ENCODE measurements at places on chromosomes 5 and 9.

GRCh38 chr5:88519066-88519465, 250.4 kb upstream of the TMEM161B start:
- DNase-seq: no peak

GRCh38 chr5:109876941-109877669, 187.4 kb downstream of the MAN2A1 start:
- peak; percentile 68 for DNase-seq

GRCh38 chr5:58544195-58544594, 38.7 kb upstream of the RAB3C start:
- DNase-seq: no peak

- peak; percentile 29 for DNase-seq
Measured at GRCh38 chr5:142439207-142439860, 114.5 kb upstream of the SPRY4 start.

DNA sequence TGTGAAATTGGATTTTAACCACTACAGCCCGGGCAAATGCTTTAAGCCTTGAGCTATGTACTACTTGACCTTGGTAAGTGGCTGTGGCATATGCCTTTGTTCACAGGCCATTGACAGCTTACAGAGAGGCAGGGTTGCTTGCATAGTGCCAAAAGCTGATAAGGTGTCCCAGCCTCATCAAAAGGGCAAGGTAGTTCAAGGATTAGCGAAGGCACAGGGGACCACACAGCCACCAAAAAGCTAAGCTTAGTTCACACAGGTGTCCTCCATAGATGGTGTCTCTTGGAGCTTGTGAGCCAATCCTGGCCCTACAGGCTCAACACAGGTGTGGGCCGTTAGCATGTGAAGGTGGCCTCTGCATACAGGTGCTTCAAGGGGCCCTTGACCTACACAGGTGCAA, 86.8 kb downstream of the ZNF622 start:
- no peak for DNase-seq

DNA sequence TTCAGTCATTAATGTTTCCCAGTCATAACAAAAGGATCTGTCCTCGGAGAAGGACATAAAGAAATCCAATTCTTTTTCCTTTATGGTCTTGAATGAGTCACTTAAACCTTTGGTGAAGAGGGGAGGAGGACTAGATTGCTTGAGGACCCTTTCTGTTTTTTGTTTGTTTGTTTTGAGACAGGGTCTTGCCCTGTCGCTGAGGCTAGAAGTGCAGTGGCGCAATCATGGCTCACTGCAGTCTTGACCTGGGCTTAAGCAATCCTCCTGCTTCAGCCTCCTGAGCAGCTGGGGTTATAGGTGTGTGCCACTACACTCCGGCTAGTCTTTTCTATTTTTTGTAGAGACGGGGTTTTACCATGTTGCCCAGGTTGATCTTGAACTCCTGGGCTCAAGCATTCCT, 12.3 kb downstream of the TIGD6 start:
- DNase-seq: no peak

- DNase-seq: peak; percentile 96
Measured at GRCh38 chr5:172953776-172954675, 5.2 kb upstream of the RPL26L1 start.

DNA sequence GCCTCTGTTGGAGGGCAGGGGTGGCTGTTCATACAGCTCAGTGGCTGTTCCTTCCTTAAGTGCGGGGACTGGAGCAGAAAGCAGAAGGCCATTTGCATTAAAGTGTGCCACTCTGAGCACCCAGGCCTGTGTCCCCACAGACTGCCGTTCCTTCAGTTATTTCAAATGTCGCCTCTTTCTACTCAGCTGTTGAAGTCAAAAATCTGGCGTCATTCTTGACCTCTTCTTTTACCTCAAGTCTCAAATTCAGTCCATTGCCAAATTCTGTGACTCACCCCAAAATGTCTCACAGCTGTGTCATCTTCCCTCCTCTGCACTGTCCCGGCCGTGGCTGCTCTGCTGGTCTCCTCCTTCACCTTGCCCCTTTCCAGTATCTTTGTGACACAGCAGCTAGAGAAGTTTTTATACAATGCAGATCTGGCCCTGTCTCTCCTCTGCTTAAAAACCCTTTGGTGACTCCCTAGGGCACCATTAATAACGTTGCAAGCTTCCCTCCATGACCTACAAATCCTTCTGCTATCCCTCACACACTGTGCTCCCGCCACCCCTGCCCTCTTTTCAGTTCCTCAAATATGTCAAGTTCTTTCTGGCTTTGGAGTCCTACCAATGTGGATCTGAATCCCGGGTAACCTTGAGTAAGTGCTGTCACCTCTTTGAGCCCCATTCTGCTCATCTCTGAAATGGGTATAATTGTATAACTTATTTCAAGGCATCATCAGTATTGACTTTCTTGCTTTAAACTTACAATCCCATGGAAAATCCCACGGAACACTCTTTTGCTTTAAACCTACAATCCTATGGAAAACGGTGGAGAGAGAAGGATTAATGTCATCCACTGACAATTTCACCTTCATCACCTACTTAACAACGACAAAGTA, 98.3 kb upstream of the BOD1 start:
- peak; percentile 78 for DNase-seq

DNA sequence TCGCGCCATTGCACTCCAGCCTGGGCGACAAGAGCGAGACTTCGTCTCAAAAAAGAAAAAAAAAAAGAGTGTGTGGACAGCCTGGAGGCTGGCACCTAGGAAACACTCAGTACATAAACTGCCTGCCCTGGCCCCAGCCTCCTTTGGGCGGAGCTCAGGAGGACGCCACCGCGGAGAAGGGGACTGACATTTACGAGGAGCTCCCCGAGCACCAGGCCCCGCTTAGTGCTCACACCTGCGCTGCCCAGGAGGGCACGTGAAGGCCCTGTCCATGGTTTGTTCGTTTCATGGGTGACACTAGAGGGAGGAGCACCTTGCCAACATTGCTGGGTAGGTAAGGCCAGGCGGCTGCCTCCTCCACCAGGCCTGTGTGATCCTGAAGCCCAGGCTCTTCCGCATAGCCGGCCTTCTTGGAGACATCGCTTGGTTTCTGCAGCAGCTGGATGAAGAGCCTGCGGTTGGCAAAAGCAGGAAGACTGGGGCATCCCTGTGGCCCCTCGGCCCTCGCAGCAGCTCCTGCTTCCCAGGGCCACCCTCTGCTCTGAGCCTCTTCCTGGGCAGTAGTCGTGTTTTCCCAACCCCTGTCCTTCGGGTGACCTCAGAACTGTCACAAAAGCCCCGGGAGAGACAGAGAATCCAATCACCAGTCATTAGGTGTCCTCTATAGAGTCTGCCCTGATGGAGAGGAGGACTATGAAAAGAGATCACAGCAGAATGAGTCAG, 26.2 kb upstream of the LAMC3 start:
- no peak for DNase-seq

- no peak for DNase-seq
Measured at GRCh38 chr9:133528001-133528875, 3.5 kb upstream of the MYMK start.

Data from fibroblast of skin of back (primary cell).